ENCODE measurements at places on chromosomes 2 and 18.
A peak's percentile ranks its signal among the peaks of the same experiment; 100 is the strongest.

- DNase-seq, result no peak
Measured at GRCh38 chr2:43328832-43329231, 102.4 kb upstream of the ZFP36L2 start.

GRCh38 chr2:142722569-142722968, 154.9 kb upstream of the KYNU start:
- DNase-seq, result no peak

DNA sequence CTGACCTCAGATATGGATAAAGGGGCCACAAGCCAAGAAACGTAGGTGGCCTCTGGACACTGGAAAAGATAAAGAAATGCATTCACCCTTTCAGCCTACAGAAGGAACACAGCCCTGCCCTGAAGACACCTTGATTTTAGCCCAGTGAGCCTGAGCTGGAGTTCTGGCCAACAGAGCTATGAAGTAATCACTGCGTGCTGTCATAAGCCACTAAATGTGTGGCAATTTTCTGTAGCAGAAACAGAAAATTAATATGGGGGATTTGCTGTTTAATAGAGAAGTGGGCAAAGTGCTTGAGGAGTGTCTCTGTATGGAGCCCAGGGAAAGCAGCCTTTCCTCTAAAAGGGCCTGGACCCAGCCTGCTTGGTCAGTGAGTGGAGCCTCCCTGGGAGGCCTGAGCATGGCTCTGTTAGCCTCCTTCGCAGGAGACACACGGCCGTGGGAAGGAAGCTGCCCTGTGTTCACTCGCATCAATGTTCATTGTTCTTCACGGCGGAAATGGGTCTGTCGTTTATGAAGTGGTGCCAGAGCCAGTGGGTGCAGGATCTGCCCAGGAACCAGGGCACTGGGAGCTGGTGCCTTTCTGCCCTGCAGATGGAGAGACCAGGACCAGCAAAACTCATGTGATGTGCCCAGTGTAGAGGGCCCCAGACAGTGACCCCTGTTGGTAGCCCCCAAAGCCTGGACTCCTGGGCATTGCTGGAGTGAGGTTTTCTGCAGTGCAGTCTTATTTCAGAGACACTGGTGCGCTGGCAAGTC, 268.9 kb downstream of the NDUFA10 start:
- DNase-seq, result no peak

DNA sequence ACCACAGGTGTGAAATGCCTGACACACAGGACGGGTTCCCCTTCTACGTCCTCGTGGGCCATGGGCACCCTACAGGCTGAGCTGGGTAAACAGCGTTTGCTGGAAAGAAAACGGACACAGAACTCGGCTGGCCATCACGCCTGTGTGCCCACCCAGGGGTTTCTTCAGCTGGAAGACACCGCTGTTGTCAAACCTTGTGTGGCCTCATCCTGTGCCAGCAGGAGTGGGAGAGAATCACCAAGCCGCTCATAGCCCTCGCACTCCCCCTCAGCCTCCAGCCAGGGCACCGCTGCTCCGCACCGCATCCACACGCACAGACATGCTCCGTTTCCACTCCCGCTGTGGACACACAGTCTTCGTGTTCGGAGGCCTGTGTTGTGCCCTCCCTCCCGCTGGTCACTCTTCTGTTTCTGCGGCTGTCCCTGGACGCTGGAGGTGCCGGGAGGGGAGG, 161.4 kb downstream of the PXDN start:
- no peak for DNase-seq

DNA sequence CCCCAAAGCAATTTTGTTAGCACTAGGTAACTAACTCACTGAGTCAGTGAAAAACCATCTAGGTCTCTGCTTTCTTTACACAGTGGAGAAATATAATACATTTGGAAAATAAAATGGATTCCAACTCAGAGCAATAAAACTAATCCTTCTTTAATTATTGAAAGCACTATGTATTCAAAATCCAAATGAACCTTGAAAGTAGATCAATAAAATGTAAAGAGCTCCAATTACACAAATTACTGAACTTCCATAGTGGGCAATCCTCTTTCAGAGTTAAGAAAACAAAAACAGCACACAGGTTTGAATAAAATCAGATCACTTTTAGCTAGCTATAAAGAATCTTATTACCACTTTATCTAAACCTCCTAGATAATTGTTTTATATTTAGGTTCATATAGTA, 208.1 kb downstream of the NR4A2 start:
- DNase-seq, result no peak

- DNase-seq, result no peak
Measured at GRCh38 chr2:186664385-186665043, 29.3 kb upstream of the FAM171B start.

- DNase-seq, result peak; percentile 62
Measured at GRCh38 chr18:21735452-21736015, 5.1 kb upstream of the MIB1 start.

GRCh38 chr2:68689553-68690537, 44.8 kb upstream of the ARHGAP25 start:
- DNase-seq, result no peak

DNA sequence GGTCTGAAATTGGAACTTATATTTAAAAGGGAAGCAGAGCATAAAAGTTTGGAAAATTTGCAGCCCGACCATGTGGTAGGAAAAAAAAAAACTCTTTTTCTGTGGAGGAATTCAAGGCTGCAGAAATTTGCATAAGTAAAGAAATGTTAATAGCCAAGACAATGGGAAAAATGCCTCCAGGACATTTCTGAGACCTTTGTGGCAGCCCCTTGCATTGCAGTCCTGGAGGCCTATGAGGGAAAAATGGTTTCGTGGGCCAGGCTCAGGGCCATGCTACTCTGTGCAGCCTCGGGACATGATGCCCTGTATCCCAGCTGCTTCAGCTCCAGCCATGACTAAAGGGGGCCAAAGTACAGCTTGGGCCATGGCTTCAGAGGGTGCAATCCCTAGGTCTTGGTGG, 71.9 kb upstream of the SLC16A14 start:
- peak; percentile 24 for DNase-seq

DNA sequence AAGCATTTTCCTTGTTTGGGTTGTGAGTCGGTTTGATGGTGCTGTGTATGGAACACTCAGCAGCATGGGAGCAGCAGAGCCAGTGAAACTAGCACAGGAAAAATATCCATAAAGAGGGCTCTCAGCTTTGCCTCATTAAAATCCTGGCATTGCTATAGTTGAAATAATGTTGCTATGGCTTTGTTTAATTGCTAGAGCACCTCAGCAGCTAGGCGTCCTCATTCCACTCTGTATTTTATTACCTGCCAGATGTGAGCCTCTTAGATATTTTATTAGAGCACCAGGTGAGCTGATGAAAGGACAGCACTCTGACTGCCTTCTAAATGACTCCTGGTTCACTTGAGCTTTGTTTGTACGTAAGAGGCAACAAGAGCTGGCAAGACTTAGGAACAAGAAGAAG, 232.4 kb downstream of the MTX2 start:
- no peak for DNase-seq

DNA sequence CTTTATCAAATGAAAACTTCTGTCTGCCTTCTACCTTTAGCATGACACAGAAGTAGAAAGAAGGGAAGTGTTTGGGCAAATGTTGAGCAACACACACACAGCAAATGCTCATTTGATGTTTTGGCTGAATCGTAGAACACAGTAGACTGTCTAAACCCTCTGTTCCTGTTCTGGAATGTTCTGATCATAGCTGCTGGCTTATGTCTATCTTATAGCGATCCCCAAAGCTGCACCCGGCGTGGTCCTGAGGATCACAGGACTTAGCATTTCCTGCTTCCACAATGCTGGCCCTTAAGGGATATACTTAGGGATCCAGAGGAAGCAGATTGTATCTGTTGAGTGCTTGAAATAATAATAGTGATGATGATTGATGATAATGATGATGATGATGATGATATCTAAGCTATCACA, 15.2 kb downstream of the GNLY start:
- DNase-seq, result no peak

DNA sequence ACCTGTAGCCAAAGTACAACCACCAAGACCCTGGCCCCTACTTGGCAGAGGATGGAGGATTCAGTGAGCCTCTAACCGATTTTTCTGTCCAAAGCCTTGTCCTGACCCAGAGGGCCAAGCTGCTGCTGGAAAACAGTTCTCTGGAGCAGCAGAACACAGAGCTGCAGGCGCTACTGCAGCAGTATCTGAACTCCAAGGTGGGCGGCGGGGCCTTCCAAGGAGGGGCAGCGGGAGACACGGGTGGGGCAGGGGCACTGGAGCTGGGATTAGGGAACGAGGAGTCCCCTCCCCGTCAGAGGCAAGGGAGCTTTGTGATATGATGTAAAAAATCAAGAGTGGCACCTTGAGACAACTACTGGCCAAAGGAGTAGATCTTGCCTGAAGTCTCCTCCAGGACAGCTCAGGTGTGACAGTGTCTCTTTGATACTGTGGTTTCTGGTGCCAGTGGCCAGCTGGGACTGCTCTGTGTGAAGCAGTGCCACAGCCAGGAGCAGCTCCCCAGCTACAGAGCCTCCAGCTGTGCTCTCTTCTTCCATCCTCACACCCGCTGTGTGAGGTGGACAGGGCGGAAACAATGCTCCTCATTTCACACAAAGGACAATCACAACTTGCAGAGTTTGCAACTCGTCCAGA, 22.8 kb downstream of the OTOF start:
- no peak for DNase-seq

DNA sequence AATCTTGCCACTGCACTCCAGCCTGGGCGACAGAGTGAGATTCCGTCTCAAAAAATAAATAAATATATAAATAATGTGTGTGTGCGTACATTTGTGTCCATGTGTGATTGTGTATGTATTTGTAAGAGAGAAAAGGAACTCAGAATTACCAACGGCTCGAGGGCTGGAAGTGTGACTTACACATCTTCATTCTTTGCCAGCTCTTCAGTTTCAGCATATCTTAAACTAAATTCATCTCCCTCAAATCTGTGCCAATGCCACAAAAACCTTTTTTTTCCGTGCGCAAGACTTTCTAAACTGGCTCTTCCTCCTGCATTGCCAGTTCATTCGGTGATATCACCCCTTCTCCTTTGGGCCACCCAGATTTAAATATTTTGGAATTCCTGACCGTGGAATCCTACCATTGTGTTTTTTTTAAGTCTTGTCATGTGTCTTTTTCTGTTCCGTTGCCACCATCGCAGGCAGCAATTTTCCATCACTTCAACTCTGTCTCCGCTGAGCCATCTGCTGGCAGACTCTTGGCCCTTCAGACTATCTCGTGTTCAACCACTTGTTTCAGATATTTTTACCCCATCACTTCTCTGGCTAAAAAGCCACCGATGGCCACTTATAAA, 77.0 kb upstream of the ZNF532 start:
- no peak for DNase-seq

- DNase-seq, result no peak
Measured at GRCh38 chr18:43115076-43115921, at the start of gene RIT2. TSS of gene RIT2 (minus strand) at chr18:43115685.

GRCh38 chr2:65916785-65917295, 484.4 kb upstream of the SPRED2 start:
- no peak for DNase-seq

DNA sequence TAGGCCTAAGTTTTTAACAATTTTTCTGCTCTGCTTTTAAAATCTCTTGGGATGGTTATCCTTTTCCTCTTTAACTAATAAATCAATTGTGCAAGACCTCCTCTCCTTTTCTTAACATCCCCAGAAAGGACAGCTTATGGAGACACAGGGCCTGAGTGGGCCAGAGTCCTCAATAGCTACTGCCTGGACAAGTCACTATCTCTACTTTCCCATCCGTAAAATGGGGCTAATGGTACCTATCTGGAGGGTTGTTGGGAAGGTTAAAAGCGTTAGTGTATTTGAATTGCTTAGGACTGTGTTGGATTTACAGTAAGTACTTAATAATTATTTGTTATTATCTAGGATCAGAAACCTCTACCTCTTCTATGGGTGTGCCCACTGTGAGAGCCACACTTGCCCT, 60.1 kb downstream of the TGIF1 start:
- no peak for DNase-seq

- DNase-seq, result no peak
Measured at GRCh38 chr2:103445347-103445746, 683.5 kb downstream of the TMEM182 start.

GRCh38 chr2:112048887-112049286, 6.2 kb upstream of the TMEM87B start:
- no peak for DNase-seq

GRCh38 chr18:43664487-43665008, 387.3 kb upstream of the SYT4 start:
- DNase-seq, result no peak

DNA sequence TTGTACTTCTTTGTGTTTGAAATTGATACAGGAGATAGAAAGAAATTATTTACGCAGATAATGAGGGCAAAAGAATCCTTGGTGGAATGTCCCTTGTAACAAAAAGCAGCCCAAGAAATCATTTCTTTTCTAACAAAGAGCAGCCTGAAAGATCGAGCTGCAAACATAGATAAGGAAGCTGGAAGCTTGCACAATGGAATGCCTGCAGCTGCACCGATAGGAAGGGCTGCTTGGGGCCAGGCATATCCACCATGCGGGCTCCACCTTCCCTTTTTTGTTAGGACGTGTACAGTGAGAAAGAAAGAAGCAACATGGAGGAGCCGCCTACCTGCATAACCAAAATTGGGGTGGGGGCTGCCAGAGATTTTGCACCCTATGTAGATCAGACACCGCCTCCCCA, 568.7 kb downstream of the METTL4 start:
- DNase-seq, result no peak

- DNase-seq, result no peak
Measured at GRCh38 chr2:186717320-186718007, 23.6 kb downstream of the FAM171B start.

- no peak for DNase-seq
Measured at GRCh38 chr2:215835657-215836056, 177.7 kb downstream of the MREG start.

DNA sequence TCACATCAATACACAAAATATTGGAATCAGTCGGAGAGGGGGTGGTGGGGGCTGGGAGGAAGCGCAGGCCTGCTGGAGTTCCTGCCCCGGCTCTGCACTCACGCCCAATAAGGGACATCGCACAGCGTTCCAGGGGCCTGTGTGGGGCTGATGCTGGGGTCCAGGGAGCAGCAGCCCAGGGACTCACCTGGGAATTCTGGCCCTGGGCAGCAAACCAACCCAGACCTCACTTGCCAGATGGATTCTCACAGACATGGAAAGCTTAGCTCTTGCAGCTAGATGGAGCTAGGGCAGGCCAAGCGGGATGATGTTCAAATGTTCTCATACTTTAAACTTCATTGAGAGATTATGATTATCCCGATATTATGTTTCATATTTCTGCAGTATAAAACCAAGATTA, 266.6 kb upstream of the TANK start:
- DNase-seq, result no peak
